T-cell (primary cell): ENCODE measurements at places on chromosomes 2 and 18.

- no peaks in the 10 kb centered on the region for H3K36me3 ChIP-seq
- no peaks in the 10 kb centered on the region for H3K27me3 ChIP-seq
- no peaks in the 10 kb centered on the region for H3K4me1 ChIP-seq
- no peak for DNase-seq
Observed at GRCh38 chr18:39994498-39994897, 1960.5 kb upstream of the PIK3C3 start.

DNA sequence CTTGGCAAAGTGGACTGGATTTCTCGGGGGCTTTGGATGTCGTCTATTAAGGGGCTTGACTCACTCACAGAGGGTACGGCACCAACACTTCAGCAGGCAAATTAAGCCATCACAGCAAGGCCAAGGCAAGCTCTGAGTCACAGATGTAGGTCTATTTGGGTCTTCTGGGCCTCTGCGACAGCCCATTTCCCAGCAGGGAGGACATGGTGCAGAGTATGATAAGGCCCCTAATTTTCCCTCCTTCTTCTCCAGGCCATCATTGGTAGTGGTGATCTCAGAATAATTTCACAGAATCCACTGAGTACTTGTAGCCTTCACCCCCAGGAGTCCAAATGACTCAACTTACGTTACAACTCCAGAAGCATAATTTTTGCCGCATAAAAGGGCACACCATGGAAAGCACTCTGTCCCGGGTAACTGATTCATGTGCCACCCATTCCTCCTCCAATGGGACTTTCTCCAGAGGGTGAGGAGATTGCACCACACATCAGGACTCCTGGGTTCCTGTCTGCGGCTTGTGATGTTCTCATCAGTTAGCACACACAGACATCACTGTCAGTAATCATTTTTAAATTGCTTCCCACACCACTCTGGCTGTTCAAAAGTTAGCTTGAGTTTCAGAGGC lies 164.9 kb downstream of the TXNL1 start:
- no peak overlapping the region for H3K4me3 ChIP-seq
- DNase-seq: no peak
- no peaks in the 10 kb centered on the region for H3K36me3 ChIP-seq
- no peak overlapping the region for H3K27ac ChIP-seq
- no peaks in the 10 kb centered on the region for H3K4me1 ChIP-seq

GRCh38 chr2:147331790-147332419 lies 512.9 kb upstream of the ACVR2A start:
- DNase-seq: peak; percentile 10
- H3K4me3 ChIP-seq: no peak overlapping the region
- H3K27me3 ChIP-seq: no peaks in the 10 kb centered on the region
- H3K4me1 ChIP-seq: no peaks in the 10 kb centered on the region

DNA sequence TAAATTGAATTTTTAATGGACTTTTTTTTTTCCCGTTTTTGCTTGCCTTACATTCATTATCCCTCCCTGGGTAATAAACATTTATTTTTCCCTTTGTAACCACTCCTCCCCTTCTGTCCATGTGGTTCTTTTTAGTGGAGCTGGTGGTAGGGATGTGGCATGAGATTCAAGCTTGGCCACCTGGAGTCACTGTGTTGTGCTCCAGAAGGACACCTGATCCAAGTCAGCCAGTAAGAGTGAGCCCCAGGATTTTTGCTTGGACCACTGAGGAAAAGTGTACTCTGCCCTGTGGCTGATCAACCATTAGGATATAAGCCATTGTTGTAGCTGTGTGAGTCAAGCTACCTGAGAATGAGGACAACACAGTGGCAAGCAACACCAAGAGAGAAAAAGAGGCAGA lies 11.1 kb upstream of the ACTR3 start:
- H3K4me1 ChIP-seq: peaks cover 21% of the 10 kb centered on the region
- H3K27ac ChIP-seq: no peak overlapping the region
- H3K27me3 ChIP-seq: no peaks in the 10 kb centered on the region

GRCh38 chr2:75551434-75551833 lies 9.3 kb downstream of the EVA1A start:
- no peak overlapping the region for H3K27ac ChIP-seq
- no peak for DNase-seq
- H3K27me3 ChIP-seq: peaks cover 7% of the 10 kb centered on the region
- no peak overlapping the region for H3K4me3 ChIP-seq

DNA sequence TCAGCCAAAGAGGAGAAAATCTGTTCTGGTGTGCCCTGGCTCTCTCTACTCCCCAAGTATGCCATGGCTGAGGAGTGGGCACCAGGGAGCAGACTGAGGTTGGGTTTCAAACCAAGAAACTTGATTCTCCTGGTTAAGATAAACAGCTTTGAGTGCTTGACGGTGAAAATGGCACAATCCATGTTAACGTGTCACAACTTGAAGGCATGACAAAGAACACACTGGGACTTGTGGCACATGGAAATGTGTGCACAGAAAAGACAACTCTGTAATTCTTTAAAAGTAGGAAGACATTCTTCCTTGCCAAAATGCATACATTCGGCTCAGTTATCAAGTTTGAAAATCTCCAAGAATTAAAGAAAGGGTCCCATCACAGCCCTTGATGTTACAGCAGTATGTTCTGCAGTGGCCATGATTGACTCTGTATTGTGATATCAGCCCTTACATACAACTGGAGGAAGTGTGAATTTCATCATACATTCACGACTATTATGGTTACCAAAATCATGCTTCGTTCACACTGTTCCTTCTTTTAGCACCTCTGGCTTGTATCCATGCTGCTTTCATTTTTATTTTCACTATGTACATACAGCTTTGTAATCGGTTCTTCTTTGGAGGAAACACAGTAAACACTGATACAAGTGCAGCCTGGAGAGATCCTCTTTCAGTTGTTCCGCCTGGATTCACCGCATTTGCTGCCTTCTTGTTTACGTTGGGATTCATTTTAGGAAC lies 15.6 kb upstream of the ACTG2 start:
- no peak overlapping the region for H3K27ac ChIP-seq
- no peaks in the 10 kb centered on the region for H3K27me3 ChIP-seq
- no peak for DNase-seq
- no peak overlapping the region for H3K4me3 ChIP-seq
- H3K4me1 ChIP-seq: no peaks in the 10 kb centered on the region
- no peaks in the 10 kb centered on the region for H3K36me3 ChIP-seq

DNA sequence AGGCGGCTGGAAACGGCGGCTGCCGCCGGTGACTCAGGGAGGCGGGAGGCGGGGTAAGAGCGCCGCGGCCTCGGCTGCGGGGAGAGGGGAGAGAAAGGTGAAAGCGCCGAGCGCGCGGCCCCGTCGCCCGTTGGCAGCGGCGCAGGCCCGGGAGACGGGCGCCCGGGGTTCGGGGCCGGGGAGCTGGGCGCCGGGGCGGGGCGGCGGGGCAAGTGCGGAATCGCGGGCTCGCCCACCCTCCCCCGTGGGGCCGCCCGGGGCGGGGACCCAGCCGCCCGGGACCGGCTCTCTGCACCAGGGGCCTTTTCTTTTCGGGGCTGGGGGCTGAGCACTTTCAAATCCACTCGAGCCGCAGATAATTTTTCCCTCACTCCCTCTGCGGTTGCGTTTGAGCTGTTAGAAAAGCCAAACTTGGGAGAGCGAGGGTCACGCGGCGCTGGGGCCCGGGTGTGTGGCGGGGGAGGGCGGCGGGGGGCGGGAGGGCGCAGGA lies 266 bp downstream of the KDM3A start:
- peaks cover 29% of the 10 kb centered on the region for H3K4me1 ChIP-seq
- no peaks in the 10 kb centered on the region for H3K27me3 ChIP-seq
- H3K27ac ChIP-seq: peak overlapping the region; percentile 87
- no peak for DNase-seq
- no peaks in the 10 kb centered on the region for H3K36me3 ChIP-seq
- H3K4me3 ChIP-seq: peak overlapping the region; percentile 74

DNA sequence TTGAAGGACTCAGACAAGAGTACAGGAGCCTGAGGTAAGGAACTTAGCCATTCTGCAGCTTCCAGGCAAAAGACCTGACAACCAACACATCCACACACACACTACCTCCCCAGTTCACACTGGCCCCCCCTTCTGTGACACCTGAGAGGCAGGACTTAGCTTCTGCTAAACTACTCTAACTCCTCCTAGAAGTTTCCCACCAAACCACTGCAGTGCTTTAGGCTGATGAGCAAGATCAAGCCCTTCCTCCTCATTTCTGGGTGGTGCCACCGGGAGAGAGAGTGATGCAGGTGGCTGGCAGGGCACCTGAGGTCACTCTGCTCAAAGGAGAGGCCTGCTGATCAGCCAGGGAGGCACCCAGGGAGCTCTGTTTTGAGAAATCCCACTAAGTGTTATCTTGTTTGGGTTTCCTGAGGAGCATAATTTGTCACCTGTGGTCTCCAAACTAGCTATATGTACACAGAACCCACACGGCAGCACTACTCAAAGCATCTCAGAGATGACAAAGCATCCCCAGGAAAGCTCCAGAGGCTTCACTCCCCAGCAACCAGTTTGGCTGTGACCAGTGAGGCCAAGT lies 188.4 kb downstream of the MYO5B start:
- H3K4me1 ChIP-seq: no peaks in the 10 kb centered on the region
- peaks cover 13% of the 10 kb centered on the region for H3K27me3 ChIP-seq
- no peaks in the 10 kb centered on the region for H3K36me3 ChIP-seq
- DNase-seq: no peak

DNA sequence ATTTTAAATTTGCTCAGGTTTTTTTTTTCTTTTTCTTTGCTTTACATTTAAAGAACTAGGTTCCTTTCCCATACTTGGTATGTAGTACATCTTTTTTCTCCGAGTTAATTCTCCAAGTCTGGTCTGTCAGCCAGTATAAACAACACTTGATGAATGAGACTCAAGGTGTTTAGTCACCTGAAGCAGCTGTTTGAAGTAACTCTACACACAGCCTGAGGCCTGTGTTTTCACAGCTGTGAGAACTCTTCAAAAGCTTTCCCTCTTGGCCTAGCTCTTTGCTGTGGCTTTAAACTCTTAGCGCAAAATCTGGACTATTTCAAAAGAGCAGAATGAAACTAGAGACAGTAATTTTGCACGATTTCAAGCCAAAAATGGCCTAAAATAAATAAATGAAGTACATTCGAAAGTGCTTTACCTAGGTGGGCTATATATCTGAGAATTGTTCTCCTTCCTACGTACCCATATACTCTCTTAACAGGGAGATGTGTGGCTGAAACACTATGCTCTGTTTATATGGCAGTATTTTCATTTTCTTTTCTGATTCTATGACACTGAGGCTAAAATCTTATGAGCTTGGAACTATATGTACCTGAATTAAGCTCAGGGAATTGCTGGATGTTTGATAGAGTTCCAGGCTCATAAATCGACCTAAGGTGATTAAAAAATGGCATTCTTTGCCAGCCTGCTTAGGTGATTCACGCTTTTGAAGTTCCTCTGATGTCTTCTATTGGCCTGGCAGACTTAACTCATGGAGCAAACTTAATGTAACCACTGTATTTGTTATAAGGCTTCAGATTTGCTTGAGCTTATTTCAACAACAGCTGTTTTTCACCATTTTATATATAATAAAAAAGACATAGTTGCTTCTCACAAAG lies 1044.1 kb upstream of the ZEB2 start:
- H3K4me1 ChIP-seq: no peaks in the 10 kb centered on the region
- no peak overlapping the region for H3K4me3 ChIP-seq
- H3K27me3 ChIP-seq: no peaks in the 10 kb centered on the region

GRCh38 chr2:156890529-156891148 lies 366.9 kb upstream of the GALNT5 start:
- H3K27me3 ChIP-seq: no peaks in the 10 kb centered on the region
- H3K36me3 ChIP-seq: no peaks in the 10 kb centered on the region
- no peak overlapping the region for H3K4me3 ChIP-seq
- no peaks in the 10 kb centered on the region for H3K4me1 ChIP-seq
- H3K27ac ChIP-seq: no peak overlapping the region

DNA sequence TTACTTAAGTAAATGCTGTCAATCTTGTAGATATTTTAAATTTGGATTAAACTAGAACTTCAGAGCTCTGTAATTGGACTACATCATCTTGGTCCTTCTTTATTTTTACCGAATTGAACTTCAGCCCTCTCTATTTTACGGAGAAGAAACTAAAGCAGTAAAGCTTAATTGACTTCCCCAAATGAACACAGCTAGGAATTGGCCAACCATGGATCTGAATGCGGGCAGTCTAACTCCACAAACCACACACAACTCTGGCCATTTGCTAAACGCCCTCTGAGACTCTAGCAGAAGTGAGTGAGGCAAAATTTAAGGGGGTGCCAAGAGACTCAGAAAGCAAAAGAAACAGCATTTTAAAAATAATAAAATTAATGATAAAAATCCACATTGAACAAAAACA lies 86.3 kb upstream of the KCTD1 start:
- no peaks in the 10 kb centered on the region for H3K36me3 ChIP-seq
- H3K27ac ChIP-seq: no peak overlapping the region
- no peaks in the 10 kb centered on the region for H3K27me3 ChIP-seq
- no peak overlapping the region for H3K4me3 ChIP-seq

GRCh38 chr2:206615417-206616089 lies 26.7 kb upstream of the FAM237A start:
- no peaks in the 10 kb centered on the region for H3K4me1 ChIP-seq
- no peak overlapping the region for H3K4me3 ChIP-seq
- H3K36me3 ChIP-seq: no peaks in the 10 kb centered on the region
- H3K27me3 ChIP-seq: no peaks in the 10 kb centered on the region
- H3K27ac ChIP-seq: no peak overlapping the region

- peaks cover 13% of the 10 kb centered on the region for H3K4me1 ChIP-seq
- H3K36me3 ChIP-seq: no peaks in the 10 kb centered on the region
- no peak overlapping the region for H3K27ac ChIP-seq
- H3K4me3 ChIP-seq: no peak overlapping the region
- H3K27me3 ChIP-seq: peaks cover 58% of the 10 kb centered on the region
Observed at GRCh38 chr2:217993138-217993537, 9.7 kb downstream of the TNS1 start.

- no peak for DNase-seq
- no peaks in the 10 kb centered on the region for H3K4me1 ChIP-seq
- H3K4me3 ChIP-seq: no peak overlapping the region
- H3K27me3 ChIP-seq: no peaks in the 10 kb centered on the region
- no peaks in the 10 kb centered on the region for H3K36me3 ChIP-seq
Observed at GRCh38 chr18:68940039-68940438, 142.2 kb downstream of the CCDC102B start.

DNA sequence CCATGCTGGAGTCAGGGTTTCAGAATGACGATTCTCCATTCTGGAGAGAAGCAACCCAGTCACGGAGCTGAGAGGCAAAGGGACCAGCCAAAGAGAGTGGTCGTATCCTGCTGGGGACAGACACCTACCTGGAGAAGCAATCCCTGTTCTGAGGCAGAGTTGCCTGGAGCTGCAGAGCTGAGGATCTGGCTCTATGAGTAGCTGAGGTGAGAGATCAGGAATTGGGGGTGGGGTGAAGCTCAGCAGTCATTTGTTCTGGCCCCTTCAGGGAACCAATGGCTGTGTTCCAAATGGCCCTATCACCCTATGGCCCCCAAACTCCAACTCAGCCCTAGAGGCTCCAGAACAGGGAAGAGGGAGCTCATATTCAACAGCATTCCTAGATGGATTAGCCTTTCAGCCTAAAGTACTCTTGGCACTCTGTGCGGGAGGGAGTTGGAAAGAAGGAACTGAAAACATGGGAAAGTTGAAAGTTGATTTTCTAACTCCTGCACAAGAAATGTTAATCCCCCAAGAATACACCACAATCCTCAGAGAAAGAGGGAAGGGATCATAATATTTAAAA lies 3.3 kb upstream of the ATRAID start:
- H3K4me1 ChIP-seq: peaks cover 14% of the 10 kb centered on the region
- H3K27ac ChIP-seq: no peak overlapping the region
- H3K27me3 ChIP-seq: no peaks in the 10 kb centered on the region
